G401 (cell line): ENCODE measurements at places on chromosomes 16 and 17.

GRCh38 chr17:68085771-68086381, 50.3 kb downstream of the KPNA2 start:
- no peak for DNase-seq

DNA sequence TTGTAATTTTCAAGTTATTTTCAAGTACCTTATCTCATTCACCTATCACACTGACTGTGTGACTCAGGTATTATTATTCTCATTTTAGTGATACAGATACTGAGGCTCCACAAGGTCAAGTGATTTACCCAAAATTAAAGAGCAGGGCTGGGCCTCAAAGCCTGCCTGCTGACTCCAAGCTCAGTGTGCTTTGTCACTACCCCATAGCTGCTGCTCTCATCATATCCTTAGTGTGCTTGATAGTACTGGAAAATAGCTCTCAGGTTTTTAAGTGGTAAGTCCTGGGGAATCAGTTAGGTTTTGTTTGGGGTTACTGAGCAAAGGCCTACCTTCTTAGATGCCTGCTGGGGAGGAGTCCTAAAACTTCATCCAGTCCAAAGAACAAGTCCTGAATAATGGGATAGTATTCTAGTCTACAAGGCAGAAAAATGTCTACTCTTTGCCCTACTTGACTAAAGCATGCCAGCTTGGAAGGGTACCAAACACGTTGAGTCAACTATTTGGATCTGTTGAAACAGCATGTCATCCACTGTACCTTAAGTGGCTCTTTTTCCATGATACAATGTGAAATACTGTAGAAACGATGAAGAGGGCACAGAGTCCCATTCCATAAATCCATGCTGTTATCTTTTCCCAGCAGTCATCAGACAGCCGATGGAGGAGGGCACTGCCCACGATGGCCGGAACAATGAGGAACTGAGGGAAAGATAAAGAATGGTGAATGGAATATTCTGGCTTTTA, 10.7 kb downstream of the MMD start:
- DNase-seq: no peak

DNA sequence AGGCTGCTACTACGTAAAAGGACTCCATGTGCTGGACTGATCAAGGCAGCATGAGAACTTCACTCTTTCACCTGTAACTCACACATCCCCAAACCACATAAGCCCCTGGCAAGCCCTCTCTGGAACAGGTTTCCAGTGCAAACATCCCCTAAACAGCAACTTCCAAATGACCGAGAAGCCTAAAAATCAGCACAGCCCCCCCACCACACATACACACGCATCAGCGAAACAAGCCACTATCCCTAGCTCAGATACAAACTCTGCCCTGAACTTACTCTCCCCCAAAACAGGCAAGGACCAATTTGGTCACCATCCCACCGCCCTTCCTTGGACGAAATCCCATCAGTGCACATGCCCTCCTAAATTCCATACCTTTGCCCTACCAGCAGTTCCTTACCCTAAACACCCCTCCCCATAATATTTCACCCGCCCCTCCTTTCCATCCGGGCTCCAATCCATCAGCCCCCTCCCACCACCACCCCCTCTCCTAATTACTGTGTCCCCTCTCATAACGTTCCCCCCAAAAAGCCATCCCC, 735 bp downstream of the LSM12 start:
- DNase-seq: no peak

GRCh38 chr17:6420173-6420641, 14.7 kb downstream of the AIPL1 start:
- no peak for DNase-seq

- no peak for DNase-seq
Observed at GRCh38 chr16:80034469-80034826, 433.9 kb upstream of the MAF start.

DNA sequence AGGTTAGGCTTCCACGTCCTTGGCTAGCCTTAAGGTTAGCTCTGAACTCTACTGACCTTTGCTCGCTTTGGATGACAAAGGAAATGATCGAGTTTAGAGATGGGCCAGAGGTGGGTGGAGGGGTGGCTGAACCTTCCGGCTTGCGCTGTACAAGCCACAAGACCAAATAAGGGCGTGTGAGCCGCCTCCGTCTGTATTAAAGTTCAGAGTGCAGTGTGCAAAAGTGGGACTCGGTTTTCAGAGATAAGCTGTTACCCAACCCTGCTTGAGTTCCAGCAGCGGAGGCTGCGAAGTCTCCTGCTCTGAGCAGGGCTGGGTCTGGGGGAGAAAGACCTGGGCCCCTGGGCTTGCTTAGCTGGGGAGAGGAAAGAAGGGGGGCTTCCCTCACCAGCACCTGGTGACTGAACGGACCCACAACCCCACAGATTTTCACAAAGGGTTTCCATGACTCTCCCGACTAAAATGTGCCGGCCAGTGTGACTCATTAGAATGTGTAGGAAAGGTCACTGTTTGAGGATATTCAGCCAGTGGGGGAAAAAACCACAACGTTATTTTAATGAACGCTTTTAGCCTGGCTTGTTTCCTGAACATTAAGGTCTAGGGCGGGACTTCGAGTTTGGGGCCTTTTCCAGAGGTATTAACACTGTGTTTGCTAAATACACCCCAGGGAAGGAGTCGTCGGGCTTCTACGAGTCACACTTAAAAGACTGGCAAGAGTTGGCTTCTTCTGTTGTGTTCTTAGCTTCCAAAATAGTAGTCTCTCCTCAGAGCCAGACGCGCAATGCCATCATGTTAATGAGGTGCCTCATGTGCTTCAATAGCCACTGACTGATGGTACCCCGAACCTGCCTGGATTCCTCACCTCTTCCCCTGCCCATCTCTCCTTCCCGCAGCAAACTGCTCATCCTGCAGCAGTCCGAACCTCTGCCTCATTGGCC, 67.0 kb downstream of the CENPV start:
- peak; percentile 12 for DNase-seq

GRCh38 chr16:75378616-75379015, 54.7 kb downstream of the CFDP1 start:
- DNase-seq: no peak

DNA sequence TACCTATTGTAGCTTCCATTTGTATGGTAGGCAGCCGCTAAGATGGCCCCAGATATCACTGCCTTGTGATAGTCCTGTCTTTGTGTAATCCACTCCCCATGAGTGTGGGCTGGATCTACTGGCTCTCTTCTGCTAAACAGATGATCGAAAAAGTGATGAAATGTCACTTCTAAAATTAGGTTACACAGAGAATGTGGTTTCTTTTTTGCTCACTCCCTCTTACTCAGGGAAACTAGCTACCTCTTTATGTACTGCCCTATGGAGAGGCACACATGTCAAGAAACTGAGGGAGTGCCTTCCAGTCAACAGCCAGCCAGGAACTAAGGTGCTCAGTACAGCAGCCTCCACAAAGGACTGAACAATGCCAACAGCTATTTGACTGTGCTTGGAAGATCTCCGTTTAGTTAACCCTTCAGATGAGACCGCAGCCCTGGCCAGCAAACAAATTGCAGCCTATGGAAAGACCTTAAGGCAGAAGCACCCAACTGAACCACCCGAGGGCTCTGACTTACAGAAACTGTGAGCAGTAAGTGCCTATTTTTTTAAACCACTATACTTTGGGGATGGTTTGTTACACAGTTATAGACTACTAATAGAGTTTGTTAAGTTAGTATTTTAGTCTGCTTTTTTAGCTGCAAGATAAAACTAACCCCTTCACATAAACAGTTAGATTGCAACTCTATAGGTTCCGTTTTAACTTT, 113.2 kb upstream of the MAF start:
- DNase-seq: no peak

DNA sequence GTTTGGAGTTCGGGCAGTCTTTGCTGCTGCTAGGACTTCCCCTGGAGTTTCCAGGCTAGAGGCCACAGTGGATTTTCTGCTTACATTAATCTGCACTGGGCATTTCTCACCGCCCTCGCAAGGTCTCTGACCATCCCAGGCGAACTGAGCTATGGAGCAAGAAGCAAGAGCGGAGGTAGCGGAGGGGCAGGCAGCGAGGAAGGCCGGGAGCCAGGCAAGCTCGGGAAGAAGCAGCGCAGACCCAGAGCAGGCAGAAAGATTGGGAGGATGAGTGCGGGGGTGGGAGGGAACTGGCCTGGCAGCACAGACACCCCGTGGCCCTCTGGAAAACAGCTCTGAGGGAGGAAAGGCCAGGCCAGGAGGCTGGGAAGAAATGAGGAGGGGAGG, 3.8 kb downstream of the COTL1 start:
- no peak for DNase-seq

DNA sequence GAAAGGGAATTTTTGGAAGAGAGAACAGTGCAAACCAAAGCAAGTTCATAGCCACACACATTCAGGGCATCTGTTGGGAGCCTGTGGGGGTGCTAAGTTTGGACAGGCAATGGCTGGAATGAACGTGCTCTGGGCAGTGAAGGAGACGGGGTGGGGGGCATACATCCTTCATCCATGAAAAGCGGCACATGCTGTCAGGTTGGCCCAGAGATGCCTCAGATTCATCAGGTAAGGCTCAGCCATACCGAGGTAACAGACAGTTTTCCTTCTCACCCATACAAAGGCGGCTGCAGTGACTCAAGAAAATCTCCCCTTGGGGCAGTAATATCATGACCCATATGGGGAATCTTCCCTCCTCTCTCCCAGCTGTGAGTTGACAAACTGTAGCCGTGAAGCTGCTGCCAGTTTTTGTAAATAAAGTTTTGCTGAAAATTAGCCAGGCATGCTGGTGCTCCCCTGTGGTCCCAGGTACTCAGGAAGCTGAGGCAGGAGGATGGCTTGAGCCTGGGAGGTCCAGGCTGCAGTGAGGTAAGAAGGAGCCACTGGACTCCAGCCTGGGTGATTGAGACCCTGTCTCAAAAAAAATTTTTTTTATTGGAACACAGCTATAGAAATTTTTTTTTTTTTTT, 9.2 kb upstream of the UBALD2 start:
- DNase-seq: no peak

DNA sequence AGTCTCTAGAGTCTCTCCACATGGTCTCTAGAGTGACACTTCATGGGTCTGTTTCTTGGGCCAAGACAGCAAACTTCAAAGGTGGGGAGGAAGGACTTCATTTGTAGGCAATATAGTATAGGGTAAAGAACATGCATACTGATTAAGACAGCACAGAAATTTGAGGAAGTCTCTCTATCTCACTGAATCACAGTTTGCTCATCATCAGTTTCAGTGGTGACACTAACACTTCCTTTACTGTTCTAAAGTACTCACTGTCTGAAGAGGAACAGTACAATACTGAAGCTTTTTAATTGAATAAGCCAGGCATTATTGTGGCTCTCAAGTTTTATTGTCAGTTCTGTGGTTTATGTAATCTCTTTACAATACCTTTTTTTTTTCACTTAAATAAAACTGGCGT, 656.4 kb upstream of the CDH8 start:
- no peak for DNase-seq

DNA sequence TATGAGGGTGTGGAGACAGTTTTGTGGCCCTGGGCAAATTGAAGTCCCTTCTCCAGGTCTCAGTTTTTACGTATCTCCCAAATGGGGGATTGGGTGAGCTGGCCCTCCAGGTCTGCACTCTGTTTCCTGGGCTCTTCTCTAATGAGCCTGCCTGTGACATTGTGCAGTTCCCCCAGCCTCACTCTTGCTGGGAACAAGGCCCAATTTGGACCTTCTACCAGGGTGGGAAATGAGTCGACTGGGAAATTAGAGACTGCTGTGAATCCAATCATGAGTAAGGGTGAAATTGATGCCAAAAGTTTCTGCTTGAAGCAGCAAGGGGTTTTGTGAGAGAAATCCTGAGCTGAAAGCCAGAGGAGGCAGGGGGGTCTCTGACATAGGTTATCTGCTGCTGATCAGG, 71.5 kb upstream of the KSR1 start:
- DNase-seq: no peak

DNA sequence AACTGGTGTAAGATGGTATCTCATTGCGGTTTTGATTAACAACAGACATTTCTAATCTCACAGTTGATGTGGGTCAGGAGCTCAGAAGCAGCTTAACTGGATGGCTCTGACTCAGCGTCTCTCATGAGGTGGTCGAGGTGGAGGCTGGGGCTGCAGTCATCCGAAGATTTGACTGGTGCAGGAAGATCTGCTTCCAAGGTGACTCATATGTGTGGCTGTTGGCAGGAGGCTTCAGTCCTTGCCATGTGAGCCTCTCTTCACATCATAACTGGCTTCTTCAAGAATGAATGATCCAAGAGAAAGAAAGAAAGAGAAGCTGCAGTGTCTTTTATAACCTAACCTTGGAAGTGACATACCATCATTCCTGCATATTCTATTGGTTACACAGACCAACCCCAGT, 376.1 kb downstream of the SEC14L1 start:
- no peak for DNase-seq

GRCh38 chr17:16304830-16305229, 48.4 kb downstream of the CENPV start:
- DNase-seq: no peak

- peak; percentile 53 for DNase-seq
Observed at GRCh38 chr17:79616801-79617200, 6.0 kb upstream of the RBFOX3 start.
